ENCODE measurements at places on chromosomes 11 and 22.

GRCh38 chr11:35526370-35526792 is 965 bp upstream of the PAMR1 start:
- no peak for DNase-seq

DNA sequence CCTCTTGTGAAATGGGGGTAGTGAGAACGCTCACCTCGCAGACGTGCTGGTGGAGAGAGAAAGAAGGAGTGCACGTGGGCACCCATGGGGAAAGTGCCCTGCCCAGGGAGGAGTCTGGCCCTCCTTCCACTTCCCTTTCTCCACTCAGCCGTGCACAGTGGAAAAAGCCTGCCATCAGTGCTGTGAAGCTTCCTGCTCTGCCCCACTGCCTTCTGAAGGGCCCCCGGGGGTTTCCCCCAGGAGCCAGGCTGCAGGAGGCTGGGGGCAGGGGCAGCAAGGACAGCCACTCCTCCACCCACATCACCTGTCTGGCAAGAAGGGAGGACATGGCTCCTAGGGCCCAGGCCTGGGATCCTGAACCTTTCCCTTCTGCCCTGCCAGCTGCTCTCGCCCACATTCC is 7.6 kb downstream of the TP53I11 start:
- peak; percentile 35 for DNase-seq

GRCh38 chr11:94525546-94526324 is 13.5 kb downstream of the C11orf97 start:
- peak; percentile 71 for DNase-seq

GRCh38 chr11:46731545-46731944 is 12.5 kb downstream of the F2 start:
- DNase-seq = no peak

DNA sequence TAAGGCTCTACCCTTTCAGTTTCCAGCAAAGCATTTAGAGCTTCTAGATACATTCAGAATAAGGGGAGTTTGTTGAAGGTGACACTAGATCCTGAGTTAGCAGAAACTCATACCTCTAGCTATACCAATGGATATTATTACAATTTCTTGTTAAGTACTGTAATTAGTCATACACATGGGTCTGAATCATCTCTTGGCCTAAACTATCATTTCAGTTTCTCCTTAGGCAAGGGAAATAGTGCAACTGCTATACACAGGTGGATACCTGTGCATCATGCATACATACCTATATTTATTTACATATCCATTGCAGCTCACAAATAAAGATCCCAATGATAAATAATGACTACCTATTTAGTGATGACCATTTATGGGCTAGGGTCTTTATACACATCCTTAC is 45.1 kb upstream of the PAX6 start:
- DNase-seq = no peak

- peak; percentile 94 for DNase-seq
Measured at GRCh38 chr22:46069521-46070214, 80.7 kb upstream of the PPARA start.

- DNase-seq = no peak
Measured at GRCh38 chr11:70477609-70478008, 79.3 kb downstream of the CTTN start.

DNA sequence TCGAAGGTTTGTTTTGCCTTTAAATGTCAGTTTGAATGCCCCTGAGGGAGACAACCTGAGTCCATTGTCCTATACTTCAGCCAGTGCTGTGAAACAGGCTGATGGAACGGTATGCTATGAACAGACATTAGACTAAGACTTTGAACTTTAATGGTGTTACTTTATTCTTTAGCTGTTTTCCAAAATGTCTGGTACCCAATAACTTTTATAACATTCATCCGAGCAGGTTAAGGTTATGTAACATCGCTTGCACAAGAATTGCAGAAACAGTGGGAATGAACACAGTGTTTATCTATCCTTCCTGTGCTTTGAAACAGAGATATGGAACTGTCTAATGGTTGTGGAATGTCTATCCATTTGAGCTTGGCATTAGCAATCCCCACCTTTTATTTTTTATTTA is 12.5 kb upstream of the PTS start:
- DNase-seq = no peak

DNA sequence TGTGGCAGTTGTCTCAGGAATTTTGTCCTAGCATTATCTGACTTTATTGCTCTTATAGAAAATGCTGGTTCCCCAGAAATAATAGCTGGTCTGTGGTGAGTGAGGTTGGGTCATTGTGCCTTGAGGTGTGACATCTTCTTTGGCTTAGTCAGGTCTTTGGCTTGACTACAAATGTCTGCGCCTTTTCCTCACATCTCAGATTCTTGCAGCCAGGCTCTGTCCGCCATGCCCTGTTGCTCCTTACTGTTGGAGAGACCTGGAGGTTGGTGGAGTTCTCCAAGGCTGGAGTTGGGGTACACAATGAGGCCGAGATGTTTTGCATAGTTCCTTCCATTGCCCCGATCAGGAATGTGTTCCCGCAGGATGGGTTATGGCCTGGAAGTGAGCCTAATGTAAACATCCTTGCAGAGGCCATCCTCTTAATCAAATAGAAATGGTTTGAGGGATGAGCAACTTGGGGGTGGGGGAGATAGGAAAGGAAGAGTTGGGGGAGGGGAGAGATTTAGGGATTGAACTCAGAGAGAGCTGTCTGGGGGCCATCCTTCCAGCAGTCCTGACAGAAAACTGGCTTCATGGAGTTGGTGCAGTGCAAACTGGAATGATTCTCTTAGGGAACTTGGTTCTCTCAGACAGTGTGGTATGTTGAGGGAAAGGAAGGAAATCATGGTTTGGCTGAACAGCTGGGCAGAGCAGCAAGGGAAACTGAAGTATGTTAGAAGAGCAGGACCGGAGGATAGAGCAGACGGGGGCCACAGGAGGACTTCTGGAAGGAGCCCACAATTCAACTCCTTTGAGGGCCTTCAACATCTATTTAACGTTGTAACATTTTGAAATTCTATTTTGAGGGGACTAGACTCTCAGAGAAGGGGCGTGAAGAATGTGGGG is 49.9 kb downstream of the ZBTB16 start:
- DNase-seq = no peak

GRCh38 chr11:69215784-69216415 is 60.2 kb downstream of the SMIM38 start:
- no peak for DNase-seq

- no peak for DNase-seq
Measured at GRCh38 chr11:7642747-7643146, 30.6 kb downstream of the CYB5R2 start.

GRCh38 chr11:1050581-1051355 is 14.2 kb upstream of the MUC6 start:
- DNase-seq = peak; percentile 45

DNA sequence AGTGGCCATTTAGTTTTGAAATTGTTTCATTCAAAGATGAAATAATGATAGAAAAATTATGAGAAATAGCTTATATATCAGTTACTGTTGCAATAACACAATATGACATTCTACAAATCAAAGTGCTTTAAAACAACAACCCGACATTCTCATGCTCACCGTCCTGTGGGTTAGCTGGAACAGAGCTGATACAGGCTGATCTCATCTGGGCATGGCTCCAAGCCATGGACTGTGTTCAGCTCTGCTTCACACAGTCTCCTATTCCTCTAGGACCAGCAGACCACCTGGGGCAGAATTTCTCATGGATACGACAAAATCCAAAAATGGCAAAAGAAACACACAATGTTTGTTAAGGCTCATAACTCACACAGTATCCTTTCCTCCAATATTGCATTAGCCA is 178.6 kb downstream of the CNTN5 start:
- no peak for DNase-seq

- no peak for DNase-seq
Measured at GRCh38 chr11:45643598-45644260, 21.7 kb downstream of the CHST1 start.

GRCh38 chr11:120318906-120319305 is 6.2 kb upstream of the TLCD5 start:
- no peak for DNase-seq

DNA sequence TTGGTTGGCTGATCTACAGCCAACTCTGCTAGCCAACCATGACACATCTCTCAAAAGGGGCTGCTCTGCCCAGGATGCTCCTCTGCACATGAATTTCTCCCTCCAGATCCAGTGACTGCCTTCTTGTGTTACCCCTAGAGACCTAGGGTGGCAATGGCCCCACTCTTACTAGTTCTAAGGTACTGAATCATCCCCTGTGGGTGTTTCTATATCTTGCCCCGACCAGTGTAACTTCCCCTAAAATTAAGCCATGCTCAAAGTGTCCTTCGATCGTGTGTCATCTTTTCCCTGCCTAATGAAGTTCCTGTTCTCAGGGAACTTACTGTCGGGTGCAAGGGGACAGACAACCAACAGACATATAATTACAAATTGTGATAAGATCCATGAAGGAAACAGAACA is 113.3 kb downstream of the FAM76B start:
- no peak for DNase-seq

DNA sequence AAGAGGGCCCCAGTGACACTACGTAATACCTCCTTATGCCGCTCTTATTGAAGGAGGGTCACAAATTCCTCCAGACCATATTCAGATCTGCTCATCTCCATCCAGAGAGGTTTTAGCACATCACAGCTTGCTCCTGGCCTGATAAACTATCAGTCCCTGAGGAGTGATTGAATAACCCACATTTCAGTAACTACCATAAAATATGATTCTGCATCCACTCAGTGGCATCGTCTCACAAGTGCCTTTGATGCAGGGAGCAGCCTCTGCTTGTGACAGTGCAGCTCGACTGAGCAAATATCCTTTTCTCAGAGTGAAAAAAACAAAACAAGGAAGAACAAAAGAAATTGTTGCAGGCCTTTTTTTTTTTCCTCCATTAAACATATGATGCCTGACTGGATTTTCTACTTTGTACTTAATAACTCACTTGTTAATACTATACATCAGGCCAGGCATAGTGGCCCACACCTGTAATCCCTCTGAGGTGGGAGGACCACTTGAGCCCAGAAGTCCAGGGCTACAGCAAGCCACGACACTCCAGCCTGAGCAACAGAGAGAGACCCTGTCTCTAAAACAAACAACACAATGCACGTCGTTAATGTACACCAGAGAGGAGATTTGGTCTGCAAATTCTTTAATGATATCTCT is 64.5 kb downstream of the DDX10 start:
- no peak for DNase-seq

DNA sequence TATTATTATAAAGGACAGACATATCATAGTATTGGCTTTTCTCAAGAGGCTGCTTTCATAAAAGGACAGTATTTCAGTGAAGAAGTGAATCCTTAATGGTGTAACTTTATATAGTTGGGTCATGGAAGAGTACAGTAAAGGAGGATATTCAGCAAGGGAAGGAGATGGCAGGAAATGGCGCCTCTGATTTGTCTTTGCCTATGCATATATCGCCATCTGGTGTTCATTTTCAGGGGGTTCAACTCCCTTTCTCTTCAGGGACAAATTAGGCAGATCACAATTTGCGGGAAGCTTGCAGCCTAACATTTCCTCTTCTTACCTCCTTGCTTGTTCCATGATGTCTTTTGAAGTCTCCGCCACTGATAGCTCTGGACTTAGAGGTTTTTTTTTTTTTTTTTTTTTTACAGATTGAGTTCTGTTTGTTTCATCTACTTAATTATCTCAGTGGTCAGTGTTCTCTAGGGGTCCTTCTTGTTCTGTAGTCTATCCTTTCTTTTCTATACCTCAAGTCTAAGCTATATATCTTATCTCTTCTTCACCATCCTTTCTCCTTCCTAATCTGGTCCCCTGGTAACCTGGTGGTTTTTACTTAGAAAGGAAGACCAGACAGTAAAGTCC is 21.8 kb upstream of the RRM1 start:
- peak; percentile 80 for DNase-seq

- no peak for DNase-seq
Measured at GRCh38 chr11:76214968-76215548, 8.8 kb upstream of the WNT11 start.

DNA sequence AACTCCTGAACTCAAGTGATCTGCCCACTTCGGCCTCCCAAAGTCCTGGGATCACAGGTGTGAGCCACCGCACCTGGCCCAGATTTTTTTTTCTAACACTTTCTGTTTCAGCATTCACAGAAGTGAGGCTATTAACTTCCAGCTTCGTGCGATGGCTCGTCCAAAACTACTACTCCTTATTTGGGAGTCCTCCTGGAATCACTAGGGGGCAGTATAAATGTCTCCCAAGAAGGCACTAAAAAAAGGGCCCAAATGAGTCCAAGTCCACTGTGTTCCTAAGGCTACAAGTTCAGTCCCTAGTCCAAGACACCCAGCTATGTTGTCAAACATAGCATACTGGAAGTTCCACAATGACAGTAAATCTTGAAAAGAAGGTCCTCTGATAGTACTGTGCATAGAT is 63.2 kb upstream of the BIRC3 start:
- DNase-seq = no peak

DNA sequence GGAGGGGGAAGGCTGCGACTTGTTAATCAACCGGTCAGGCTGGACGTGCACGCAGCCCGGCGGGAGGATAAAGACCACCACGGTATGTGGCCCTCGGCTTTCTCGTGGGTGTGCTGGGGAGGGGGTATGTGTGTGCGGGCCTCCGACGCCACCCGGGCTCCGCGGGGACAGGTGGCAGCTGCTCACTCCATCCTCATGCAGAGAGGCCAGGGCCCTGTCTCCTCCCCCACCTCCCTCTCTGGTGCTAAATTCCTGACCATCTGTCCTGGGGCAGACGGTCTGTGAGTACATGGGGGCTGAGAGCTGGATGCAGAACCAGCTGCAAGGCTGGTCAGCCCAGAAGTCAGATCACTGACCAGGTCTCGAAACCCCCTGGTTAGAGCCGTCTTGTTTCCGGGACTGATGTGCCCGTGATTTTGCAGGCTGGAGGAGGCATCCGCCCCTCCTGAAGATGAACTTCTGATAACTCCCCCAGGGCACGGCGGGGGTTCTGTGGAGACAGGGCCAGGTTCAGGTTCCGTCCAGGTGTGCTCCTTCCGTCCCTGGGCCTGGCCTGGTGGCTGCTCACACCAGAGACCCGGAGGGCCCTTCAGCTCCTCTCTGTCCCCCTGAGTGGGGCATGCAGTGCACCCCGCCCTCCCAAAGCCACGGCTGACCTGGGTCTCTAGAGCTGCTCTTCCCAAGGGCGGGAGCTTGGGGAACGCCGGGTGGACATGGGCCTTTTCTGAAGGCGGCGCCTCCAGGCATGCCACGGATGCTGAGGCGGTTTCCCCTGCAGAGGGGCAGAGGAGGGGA is 1119.7 kb downstream of the BRD1 start:
- no peak for DNase-seq

Measured in kidney glomerular epithelial cell (primary cell).